ENCODE measurements at places on chromosomes 1 and 21. TPM values are rescaled to one million over a fixed set of nuclear protein-coding genes. Genes with fewer than 3 reads are reported as not detected.

GRCh38 chr1:206725109-206725963, 40.6 kb downstream of the MAPKAPK2 start:
- peak; percentile 54 for DNase-seq

- no peak for DNase-seq
These were observed 97.2 kb downstream of the VPS13D start for GRCh38 chr1:12326986-12327385.

DNA sequence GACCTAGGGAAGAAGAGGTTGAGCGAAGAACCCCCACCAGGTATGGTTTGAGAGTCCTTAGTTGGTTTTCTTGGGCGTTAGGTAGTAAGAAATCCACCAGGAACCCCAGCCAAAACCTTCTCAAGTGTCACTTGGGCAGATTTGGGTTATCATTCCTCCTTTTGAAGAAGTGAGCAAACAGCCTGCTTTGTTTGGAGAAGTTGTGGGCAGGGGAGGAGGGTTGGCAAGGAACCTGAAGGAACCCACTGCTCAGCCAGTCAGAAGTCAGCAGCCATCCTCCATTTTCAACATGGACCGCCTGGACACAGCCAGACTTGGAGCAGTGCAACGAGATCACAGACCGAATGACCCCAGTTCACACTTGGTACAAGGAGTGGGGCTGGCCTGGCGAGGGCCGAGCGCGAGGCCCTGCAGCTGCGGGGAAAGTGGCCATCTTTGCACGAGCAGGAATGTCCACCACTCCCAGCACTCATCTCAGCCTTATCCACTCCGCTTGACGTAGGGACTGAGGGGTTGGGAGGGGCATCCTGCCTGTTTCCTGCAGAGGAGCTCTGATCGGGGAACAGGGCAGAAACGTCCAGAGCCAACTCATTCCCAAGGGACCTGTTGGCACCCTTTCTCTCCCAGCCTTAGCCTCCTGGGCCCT, 7.2 kb downstream of the ADPRS start:
- peak; percentile 23 for DNase-seq

DNA sequence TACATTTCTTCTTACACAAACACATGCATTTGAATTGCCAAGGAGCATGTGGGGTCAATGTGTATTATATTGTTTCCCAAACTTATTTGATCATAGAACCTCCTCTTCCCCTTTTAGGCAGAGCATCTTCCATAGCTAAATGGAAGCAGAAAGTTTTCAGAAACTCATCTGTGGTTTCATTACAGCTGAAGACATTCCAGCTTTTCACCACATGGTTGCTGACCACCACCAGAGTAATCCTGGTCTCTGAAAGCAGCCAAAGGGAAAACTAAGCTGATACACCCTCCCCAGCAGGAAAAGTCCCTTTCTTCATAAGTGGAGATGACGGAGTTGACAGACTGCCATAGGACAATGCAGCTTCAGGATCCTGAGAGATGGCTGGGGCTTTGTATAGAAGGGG, 30.2 kb upstream of the OTUD3 start:
- DNase-seq: no peak

DNA sequence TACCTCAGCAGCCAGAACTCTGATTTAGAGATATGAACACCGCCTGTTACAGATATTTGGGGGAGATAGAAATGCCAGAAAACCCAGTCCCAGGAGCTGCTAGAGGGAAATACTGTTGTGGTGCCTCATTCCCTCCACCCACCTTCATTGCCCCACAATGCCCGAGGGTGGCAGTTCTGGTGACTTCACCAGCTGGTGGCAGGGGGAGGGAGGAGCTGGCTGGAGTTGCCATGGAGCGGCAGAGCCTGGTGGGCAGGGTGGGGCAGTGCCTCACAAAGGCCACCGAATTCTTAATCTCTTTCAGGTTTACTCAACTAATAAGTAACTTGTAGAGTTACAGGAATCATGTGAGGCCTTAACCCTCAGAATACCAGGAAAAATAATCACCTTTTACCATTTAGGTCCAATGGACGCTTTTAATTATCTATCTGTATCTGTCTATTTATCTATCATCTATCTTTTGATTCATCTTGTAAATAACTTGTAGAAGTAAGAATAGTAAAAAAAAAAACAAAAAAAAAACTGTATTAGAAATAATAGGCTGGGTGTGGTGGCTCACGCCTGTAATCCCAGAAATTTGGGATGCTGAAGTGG, 11.7 kb upstream of the S100A11 start:
- no peak for DNase-seq

GRCh38 chr21:45613881-45614280, 29.6 kb upstream of the PCBP3 start:
- DNase-seq: no peak

GRCh38 chr21:31838586-31839355, 34.0 kb upstream of the HUNK start:
- no peak for DNase-seq

GRCh38 chr1:43455213-43455889, 1.6 kb upstream of the HYI start:
- peak; percentile 18 for DNase-seq

GRCh38 chr1:47926461-47926999, 70.7 kb downstream of the TRABD2B start:
- DNase-seq: no peak

GRCh38 chr1:216533776-216534175, 110.5 kb upstream of the USH2A start:
- DNase-seq: no peak

DNA sequence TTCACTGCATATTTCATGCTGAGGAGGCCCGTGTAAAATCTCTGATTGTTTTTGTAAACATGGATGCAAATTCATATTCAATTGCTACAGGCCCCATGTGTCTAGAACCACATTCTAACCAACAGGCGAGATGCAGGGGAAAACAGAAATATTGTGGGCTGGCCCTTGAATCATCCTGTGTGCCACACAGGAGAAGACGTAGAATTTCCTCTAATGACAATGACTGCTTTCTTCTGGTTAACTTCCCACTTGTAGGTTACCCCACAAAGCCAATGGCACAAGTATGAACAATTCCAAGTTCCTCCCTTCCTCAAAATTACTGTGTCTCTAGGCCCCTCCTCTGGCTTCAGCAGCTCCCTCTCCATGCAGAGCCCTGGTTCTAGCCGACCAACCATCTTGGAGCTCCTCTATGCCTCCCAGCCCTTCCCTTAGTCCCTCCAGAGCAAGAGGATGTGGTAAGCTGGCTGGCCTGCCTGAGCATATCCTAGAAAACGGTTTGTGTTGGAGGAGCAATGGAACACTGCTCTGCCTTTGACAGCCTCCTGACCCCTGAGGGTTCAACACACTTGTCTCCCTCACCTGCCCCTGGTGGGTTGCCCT, 205.2 kb downstream of the HS2ST1 start:
- DNase-seq: no peak

DNA sequence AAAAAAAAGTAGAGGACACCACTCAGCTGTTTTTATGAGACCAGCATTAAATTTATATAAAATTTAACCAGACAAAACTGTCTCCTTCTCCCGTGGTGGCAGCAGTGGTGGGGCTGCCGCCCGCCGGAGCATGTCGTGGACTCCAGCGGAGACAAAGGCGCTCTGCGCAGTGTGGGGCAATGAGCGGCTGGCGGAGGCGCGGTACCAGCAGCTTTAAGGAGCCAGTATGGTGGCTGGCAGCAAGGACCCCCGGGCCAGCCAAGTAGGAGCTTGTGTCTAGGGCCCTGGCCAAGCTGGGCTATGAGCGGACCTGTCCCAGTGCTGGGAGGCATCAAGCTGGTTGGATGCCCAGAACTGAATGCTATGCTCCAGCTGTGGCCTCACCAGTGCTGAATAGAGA, 2102.9 kb downstream of the NCAM2 start:
- no peak for DNase-seq

DNA sequence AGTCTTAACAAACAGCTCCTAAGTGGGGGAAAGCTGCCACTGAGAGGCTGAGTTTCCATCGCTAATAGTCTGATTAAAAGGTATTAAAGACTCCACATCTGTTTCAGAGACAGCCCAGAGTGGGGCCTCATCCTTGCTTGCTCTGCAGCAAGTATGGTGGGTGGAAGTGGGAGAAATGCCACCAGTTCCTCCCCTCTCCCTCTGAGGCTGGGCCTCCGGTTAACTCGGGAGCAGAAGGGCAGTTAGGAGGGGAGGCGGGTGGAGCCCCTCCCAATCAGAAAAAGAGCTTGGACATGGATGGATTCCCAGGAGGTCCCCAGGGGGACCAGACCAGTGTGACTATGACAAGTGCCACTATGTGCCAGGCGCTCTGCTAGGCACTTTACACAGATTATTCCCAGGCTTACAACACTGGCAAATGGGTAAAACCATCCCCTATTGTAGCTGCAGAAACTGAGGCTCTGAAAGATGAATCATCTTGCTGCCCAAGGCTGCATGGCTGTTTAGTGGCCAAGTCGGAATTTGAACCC, 11.4 kb upstream of the ASCL5 start:
- DNase-seq: no peak

DNA sequence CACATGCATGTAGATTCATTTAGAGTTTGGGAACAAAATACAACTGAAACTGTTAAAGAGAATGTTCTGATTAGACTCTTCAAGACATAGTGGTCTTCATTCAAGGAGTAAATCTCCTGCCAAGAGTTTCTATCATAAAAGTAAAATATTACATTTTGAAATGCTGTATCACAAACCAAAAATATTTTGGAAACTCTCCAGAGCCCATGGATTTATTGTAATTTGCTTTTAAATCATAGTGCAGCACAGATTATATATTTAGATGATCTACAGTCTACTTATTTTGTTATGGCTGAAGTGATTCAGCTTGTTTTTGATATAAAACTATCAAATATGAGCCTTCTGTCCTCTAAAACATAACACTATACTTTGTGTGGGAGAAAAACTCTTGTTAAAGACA, 105.3 kb downstream of the DISP1 start:
- DNase-seq: peak; percentile 60

GRCh38 chr1:174406421-174406820, 41.3 kb upstream of the GPR52 start:
- DNase-seq: no peak

DNA sequence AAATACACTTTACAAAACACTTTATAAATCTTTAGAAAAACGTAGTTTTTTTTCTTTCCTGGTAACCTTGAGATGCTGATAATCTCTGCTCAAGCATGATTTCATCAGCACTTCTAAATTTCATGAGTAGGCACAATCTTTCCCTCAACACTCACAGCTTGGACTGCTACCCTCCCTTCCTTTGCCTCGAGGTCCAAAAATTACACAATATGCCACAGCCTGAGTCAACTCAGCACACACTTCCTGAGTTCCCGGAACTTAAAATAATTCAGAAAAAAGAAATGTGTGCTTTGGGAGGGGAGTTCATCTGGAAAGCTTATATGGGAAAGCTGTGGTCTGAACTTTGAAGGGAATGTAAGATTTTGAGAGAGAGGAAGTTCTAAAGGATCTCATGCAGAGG, 5.9 kb downstream of the CLCA2 start:
- DNase-seq: peak; percentile 98

- no peak for DNase-seq
These were observed 746.5 kb upstream of the CHRM3 start for GRCh38 chr1:238639861-238640260.

DNA sequence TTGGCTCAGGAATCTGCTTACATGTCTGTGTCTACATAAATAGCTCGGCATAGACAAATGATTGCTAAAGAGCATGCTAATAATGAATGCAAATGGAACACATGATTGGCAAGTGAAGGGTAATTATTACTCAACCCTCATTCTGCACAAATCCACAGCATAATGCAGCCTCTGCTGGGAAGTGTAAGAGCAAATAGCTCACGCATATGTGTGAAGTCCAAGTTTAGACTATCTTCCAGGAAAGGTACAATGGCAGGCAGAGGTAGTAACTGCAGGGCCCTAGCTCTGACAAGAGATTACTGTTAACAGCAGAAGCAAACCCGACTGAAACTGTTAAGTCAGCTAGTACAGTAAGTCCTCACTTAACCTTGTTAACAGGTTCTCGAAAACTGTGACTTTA, 7.0 kb upstream of the IL6R start:
- no peak for DNase-seq

GBP7 gene
- total RNA-seq: not detected

SYNJ1 gene
- 11.4 TPM for total RNA-seq

B4GALT2 gene
- total RNA-seq: 99.1 TPM

KCNJ6 gene
- total RNA-seq: not detected

ARHGEF10L gene
- total RNA-seq: 23.9 TPM

TMEM82 gene
- not detected for total RNA-seq

NES gene
- total RNA-seq: 44.5 TPM
